ENCODE measurements at places on chromosomes 12 and 14.

GRCh38 chr14:95261616-95262510 lies 57.8 kb downstream of the CLMN start:
- no peak for DNase-seq

GRCh38 chr12:3250034-3250433 lies 172.9 kb downstream of the TSPAN9 start:
- DNase-seq = no peak

DNA sequence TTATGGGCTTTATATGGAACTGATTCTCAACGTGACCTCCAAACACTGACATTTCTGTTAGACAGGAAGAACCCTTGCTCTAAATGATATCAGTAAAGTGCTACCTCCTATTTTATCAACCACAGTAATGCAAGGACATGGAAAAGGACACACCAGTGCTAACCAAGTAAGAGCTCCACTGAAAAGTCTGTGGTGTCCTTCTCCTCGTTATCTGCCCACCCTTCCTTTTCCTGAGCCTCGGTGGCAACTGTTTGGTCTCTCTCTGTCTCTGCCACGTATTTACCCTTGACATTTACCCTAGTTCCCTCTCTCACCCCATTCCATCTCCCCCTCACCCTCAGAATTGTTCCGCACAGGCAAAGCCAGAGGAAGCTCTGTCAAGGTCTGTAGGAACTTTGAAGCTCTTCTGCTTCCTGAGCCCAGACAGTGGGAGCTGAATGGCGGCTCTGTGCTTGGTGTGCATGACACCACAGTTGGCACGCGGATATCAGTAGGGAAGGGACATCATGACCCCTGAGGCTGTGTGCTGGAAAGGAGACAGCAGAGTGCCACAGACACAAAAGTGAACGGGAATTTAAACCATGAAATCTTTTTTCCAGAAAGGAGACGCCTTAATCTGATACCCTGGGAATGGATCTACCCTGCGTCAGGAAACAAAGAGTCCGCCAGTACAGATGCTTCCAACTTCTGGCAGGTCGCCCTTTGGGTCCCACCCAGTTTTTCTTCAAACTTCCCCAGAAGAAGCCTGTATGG lies 50.8 kb downstream of the NTN4 start:
- no peak for DNase-seq

- no peak for DNase-seq
Measured at GRCh38 chr12:123445388-123446332, 9.2 kb upstream of the RILPL2 start.
